ENCODE measurements at places on chromosomes 2 and 18.

DNA sequence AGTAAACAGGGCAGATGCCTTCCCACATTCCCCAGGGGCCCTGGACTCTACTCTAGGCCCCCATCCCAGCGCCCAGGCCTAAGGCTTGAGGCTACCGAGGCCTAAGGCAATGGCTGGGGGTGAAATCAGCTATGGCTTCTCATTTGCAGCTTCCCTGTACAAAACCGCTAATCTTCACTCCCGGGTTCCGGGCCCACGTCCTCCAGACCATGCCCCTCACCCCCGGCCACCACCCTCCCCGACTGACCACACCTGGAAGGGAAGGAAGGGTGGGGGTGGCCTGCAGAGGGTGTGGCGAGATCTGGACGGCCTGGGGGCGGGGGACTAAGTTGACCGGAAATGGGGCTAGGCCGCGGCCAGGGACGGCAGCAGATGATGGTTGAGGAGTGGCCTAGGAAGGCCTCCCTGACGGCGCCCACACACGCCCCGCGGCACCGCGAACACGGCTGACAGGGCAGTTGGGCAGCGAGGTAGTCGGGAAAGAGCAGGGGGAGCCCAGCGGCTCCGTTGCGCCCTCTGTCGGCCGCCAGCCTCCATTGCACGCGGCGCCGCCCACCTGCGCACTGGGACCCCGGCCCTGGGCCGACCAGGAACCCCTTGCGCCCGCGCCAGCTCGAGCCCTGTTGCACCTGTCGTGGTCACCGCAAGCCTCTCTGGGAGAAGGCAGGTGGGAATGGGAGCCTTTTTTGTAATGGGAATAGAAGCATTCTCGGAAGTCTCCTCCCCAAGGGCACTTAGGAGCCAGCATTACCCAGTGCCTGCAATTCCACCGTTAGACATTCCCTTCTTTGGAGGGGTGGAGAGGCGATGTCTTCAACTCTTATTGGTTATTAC, 117.1 kb upstream of the STPG4 start:
- peak; percentile 95 for DNase-seq

DNA sequence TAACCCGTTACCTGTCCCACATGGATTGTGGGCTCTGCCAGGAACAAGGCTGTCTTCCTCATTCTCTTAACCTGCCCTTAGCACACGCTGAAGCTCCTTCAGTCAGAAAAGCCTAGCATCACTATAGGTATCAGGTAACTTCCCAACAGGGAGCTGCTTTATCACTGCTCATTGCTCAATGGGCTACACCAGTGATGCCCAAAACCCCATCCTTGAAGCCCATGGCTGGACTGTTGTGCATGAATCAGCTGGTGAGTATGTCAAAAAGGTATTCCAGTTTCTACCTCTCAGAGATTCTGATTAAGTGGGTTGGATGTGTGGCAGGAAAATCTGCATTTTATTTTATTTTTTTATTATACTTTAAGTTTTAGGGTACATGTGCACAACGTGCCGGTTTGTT, 362.2 kb downstream of the LRATD1 start:
- DNase-seq, result no peak

- DNase-seq, result no peak
Measured at GRCh38 chr2:70181363-70181956, 9.4 kb downstream of the C2orf42 start.

- no peak for DNase-seq
Measured at GRCh38 chr2:60445684-60446179, 107.7 kb downstream of the BCL11A start.

GRCh38 chr2:231549446-231550239, 19.4 kb upstream of the NMUR1 start:
- no peak for DNase-seq

- no peak for DNase-seq
Measured at GRCh38 chr2:18663861-18664260, 74.5 kb upstream of the NT5C1B start.

DNA sequence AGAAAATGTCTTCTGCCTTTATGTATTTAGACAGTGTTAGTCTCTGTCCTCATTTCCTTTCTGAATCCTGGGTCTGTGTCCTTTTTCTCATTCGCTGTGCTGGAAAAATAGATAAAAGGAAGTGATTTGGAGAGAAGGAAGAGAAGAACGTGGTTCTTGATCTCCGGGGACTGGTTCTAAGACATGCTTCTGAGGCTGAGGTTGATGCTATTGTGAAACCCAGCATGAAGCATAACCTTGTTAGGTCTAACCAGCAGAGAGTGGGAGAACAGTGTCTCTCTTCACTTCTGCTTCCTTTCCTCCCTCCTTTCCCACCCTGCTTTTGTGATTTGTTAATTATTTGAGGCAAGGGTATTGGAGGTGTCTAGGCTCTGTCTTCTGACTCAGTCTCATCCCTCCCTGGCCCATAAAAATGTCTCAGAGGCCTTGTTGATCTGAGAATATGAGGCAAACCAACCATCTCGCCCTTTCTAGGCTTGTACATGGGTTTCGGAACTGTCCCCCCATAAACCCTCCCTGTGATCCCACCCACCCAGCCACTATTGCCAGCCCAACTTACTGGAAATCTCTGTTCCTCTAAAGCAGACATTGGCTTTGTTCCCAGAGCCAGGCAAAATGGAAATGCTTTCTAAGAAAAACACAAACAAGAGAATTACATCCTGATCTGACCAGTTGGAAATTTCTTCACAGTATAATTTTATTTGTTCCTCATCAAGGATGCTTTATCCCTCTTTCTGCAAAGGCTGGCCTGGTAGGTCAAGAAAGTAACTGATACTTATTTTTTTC, 360.6 kb upstream of the TNP1 start:
- no peak for DNase-seq

DNA sequence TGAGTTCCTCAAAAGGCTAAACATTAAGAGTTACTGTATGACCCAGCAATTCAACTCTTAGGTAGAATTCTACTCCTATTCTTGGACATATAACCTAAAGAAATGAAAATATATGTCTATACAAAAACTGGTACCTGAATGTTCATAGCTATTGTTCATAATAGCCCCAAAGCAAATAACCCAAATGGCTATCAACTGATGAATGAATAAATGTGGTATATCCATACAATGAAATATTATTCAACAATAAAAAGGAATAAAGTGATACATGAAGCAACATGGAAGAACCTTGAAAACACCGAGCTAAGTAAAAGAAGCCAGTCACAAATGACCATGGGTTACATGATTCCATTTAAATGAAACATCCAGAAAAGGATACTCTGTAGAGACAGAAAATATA, 114.6 kb downstream of the BAZ2B start:
- no peak for DNase-seq

GRCh38 chr2:1701556-1702185, 42.6 kb downstream of the PXDN start:
- no peak for DNase-seq

- DNase-seq, result no peak
Measured at GRCh38 chr2:8004250-8004681, 677.6 kb upstream of the ID2 start.

DNA sequence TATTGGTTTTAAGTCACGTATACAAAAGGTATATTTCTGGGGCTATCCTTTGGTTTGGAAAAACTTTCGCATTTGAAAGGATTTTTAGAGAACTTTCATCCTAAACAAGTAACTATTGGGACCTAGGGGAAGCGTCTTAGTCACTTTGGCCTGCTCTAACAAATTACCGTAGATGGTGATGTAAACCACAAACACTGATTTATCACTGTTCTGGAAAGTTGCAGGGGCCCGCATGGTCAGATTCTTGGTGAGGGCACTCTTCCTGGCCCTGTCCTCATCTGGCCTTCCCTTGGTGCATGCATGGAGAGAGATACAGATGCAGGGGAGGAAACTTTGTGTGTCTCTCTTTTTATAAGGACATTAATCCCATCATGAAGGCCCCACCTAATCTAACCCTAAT, 49.1 kb upstream of the ANKRD62 start:
- DNase-seq, result no peak
